ENCODE measurements at places on chromosomes 2 and 18.

GRCh38 chr18:57627488-57627887 is 5.9 kb upstream of the NARS1 start:
- no peak for DNase-seq

GRCh38 chr18:58339890-58340289 is 289.0 kb downstream of the ALPK2 start:
- no peak for DNase-seq

- DNase-seq, result no peak
Observed at GRCh38 chr2:197209742-197210408, 100.7 kb downstream of the ANKRD44 start.

DNA sequence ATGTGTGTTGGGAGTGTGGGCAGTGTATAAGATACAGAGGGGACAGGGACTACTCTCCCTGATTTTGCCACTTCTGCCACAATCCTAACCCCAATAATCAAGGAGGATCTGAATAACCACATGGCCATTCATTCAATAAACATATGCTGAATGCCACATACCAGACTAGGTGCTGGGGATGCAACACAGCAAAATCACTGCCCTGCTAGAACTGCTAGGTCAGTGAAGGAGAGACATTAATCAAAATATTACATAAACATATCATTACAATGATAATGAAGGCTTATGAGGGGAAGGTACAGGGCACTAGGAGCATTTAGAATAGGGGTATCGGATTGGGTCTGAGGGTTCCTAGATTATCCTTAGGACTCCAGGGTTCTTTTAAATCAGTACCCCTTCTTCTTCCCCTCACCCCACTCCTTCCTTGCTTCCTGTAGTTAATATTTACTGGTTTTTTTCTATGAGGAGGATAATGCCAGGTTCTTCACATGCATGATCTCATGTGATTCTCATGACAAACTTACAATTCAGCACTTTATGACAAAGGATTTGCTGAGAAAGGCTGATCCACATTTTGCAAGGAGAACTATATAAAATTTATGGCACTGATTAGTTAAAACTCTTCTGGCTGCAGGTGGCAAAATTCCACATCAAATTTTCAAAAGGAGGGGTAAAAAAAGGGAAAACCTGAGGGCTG is 56.4 kb upstream of the PCBP1 start:
- no peak for DNase-seq

GRCh38 chr2:236503100-236503499 is 66.5 kb upstream of the ACKR3 start:
- DNase-seq, result no peak

- DNase-seq, result no peak
Observed at GRCh38 chr2:240160291-240161086, 20.0 kb upstream of the OTOS start.

DNA sequence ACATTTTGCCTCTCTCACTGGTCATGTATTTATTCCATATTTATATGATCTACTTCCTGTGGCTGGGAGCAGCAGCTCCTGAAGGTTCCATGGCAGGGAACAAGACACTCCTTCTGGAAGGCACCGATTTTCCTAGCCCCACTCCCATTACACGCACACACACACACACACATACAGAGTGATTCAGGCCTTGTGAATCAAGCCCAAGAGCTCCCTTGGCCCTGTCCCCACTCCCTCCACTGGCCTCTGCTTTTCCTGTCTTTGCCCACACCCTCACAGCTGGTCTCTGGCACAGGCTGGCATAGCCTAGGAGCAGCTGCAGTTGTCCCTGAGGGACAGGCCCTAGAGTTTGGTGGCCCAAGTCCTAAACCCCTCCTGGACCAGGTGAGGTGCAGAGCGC is 201.7 kb downstream of the NAPG start:
- no peak for DNase-seq

All from thymus (tissue), 14 donors.